ENCODE measurements at places on chromosomes 3 and 15.

DNA sequence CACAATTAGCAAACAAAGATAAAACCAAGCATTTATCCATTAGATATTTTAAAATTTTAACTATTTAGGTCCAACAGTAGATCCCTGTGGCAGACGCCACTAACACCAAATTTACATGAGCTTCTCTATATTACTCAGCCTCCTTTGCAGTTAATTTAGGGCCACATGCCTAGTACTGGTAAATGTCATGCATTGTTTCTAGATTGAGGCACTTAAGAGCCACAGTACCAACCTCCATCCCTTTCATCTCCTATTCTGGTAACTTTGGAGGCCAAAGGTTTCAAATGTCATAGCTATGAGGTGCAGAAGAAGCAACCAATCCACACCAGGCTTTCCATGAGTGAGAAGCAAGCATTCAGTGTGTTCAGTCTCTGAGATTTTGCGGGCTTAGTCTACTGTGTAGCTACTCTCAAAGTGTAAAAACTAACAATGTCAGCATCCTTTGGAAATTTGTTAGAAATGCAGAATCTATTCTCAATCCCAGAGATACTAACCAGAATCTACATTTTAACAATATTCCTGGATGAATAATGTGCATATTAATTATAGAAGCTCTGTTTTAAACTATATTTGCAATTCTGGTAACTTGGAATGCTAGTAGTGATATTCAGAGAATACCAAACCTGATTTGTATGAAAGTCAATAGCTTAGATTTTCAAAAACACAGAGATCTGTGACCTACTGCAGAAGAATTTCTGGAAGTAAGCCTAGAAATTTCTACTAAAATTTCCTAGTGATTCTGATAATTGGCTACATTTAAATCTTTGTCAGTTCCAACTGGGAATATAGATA is 206.3 kb upstream of the CD96 start:
- no peak for DNase-seq

DNA sequence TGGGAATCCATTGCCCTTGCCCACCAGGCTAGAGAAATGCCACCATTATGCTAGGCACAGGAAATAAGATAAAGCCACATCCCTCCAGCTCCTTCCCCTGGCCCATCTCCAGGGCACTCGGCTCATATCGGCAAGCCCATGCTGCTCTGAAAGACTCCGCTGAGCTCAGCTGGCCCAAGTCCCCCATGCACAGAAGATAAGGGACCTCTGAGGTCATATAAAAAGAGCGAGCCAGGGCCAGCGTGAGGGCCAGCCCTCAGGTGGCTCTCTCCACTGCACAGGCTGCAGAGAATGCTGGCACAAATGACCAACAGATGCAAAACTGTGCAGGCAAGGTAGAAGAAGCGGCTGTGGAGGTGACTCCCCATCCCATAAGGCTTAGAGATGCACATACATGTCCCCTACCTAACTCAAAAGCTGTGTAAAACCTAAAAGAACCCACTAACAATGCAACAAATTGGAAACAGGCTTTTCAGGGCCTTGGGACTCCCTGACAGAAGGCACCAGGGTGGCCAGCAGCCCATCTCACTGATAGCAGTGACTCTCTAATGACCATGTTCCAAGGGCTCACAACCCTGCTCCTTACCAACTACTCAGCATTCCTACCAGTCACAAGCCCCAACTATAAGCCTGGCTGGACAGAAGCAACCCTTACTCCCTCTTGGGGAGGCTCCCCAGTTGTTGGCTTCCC is 3.0 kb downstream of the RAB6B start:
- no peak for DNase-seq

- DNase-seq, result no peak
Measured at GRCh38 chr3:152857082-152857481, 22.2 kb downstream of the P2RY1 start.

DNA sequence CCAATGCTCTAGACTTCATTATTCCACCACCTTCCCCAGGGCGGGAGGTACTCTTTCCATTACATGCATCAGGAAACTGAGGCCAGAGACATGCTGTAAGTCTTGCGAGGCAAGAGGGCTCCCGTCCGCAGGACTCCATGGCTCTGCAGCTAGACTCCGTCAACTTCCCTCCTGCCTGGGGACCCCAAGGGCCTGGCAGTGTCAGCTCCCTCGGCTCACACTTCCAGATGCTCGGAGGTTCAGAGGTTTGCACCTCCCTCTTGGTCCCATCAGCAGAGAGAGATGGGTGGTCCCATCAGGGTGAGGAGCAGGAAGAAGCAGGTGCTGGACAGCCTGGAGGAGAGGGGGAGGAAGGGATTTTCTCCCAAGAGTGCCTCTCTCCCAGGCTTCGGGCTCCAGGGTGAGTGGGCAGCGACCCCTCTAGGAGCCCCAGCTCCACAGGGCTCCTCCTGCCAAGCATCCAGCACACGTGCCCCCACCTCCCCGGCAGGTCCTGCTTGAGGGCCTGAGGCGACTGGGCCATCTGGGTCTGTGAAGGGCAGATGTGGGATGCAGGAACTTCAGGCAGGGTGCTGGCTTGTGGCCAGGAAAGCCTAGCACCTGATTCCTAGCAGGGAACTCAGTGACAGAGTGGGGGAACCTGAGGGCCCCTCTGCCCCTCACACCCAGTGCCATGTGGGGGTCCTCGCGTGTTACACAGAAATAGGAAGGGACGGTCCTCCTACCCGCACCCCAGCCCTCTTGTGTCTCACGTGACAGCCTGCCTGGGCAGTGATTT is 9.3 kb downstream of the PAK6 start:
- DNase-seq, result no peak

DNA sequence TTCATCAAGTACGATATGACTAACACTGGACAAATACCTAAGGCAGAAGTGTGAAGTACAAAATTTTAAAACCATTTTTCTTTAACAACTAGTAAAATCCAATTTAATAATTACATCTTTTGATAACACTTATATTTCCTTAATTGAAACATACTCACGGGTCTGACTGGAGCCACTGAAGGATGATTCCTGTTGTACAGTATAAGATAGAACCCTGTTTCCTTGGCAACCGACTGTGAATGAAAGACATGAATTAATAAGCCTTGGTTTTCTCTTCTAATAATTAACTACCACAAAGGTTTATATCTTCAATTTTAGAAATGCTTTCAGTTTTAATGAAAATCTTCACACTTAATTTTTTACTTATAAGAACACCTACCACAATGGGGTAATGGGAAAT is 19.4 kb downstream of the DHX36 start:
- no peak for DNase-seq

DNA sequence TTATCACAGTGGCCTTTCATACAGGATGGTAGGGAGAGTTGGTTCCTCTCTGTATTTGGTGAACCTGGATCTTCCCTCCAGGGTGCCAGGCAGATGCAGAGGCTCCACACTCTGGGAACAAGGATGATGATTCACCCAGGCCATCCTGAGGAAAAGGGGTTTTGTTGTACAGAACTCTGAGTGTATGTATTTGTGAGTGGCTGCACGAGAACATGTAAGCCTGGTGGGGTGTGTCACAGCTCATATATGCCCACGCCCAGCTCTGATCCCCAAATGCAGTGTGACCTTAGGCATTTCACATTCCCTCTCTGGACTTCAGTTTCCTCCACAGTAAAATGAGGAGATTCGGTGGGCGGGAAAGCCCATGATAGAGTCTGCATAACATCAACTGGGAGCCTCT is 11.6 kb upstream of the CILP start:
- no peak for DNase-seq

DNA sequence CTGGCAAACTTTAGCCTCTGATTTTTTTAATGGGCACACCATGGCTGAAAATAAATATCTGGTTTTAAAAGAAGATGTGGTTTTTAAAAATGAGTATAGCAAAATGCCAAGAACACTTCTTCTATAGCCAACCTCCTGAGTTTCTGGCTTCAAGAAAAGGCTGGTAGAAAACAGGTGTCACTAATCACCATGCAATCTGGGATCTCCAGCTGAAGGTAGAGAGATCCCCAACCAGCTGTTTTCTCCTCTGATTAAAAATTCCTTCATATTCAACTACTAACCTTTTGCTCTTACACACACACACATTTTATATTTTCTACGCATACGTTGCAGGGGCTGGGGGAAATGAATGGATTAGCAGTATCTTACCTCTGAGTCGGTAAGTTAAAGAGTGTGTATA is 279.6 kb upstream of the ROBO2 start:
- no peak for DNase-seq

DNA sequence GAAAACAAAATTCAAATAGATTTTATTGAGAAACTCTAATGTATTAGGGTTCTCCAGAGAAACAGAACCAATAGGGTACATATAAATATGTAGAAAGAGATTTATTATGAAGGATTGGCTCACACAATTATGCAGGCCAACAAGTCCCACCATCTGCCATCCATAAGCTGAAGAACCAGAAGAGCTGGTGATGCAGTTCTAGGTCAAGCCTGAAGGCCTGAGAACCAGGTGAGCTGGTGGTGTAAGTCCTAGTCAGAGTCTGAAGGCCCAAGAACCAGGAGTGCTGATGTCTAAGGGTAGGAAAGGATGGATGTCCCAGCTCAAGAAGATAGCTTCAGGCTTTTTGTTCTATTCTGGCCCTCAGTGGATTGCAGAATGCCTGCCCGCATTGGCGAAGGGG is 2.6 kb upstream of the NFKBIZ start:
- no peak for DNase-seq

DNA sequence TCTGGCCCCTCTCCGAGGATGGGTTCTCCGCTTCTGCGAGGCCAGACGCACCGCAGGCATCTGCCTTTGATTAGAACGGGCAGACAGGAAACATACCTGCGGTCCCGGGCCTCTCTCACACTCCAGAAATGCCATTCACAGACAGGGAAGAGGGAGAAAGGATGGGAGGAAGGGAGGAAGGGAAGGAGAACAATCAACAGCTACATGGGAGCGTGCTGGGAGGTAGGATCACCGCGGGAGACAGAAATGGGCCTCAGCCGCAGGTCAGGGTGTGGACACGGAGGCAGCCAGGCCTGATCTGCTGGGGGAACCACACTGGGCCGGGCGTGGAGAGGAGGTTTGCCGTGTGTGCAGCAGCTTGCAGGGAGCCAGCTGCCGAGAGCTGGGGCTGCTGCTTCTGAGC is 90.7 kb upstream of the RGMA start:
- no peak for DNase-seq

- DNase-seq, result no peak
Measured at GRCh38 chr3:8848696-8849131, 79.3 kb upstream of the OXTR start.

DNA sequence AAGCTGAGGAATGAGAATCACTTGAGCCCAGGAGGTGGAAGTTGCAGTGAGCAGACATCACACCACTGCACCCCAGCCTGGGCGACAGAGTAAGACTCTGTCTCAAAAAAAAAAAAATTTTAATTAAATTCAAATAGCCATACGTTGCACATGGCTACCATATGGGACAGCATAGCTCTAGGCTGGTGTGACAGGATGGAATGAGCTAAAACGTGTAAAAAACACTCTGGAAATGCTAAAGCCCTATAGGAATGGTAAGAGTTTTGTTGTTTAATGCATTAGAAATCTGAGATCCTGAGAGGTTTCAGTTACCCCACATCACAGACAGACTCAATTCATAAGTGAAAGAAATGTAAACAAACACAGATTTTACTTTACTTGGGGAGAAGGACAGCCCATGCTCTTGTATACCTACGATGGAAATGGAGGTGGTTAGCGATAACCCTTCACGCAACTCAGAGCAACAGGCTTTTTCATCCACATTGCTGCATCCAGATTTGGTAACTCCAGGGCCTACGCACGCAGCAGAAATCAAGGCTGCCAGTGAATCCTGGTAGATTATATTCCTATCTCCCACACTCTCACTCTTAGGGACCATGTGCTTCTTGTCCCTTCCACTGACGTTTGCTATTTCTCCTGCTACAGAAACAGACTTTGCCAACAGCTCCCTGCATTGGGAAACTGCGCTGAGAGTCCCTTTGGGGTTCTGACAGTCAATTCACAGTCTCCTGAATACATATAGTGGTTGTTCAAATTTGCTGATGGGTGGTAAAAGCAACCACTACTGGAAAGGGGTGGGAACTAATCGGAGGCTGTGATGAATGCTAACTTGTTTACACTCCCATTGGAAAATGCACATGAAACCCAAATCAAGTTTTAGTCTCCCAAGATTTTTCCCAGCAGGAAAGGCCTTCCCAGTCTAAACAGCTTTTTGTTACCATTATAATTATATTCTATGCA is 3.1 kb downstream of the SH3BP5 start:
- no peak for DNase-seq

DNA sequence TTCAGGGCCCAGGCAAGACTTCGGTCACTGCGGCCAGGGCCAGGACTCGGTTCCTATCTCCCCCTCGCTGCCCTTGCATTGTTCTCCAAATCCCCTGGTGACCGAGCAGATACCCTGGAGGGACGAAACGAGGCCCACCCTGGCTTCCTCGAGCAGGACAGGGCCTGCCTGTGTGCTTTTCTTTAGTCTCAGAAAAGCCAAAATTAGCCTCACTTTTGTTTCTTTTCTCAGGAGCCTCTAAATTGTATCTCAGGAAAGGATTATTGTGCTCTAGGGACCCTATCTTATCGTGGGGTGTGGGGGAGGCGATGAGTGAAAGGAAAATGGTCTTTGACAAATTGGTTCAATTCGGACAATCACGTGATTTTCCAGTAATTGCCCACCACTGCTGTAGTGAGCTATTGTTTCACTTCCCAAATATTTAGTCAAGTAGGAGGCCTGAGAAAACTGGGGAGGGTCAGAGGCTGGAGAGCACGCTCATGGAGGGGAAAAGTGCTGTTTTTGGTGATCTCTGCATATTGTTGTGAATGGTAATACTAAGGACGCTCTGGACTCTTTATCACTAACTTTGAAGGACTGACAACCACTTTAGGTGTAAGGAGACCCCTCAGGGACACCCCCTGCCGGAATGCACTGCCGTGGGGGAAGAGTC is 61.6 kb downstream of the TMEM44 start:
- DNase-seq, result no peak

DNA sequence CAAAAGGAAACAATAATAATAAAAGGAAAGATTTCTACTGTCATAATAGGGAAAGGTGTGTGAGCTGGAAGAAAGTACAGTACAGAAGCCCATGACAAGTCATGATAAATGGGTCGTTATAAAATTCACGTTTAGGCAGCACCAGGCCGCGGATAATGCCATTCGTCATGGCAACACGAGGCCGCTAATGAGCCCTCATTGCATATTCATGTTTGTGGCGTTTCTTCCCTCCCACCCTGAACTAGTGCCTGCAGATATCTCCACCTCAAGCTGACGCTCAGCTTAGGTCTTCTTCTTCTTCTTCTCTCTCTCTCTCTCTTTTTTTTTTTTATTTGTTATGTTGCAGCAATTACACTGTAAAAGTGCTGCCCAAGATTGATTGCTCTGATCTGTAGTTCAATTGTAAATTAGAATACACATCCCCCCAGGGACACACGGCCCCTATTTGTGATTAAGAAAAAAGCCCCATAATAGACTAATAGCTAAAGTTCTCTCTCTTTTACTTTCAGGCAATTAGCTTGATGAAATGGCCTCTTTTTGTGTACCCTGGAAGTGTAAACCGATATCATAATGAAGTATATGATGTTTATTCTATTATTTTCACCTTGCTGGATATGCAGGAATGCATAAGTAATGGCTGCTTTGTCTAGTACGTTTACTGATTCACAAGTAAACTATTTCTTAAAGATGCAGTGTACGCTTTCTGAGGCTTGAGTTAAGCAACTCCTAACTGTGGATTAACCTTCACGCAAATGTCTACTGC is 61.9 kb upstream of the NR2F2 start:
- no peak for DNase-seq

- no peak for DNase-seq
Measured at GRCh38 chr15:27235681-27236080, 264.7 kb downstream of the GABRG3 start.

All from activated T-cell treated with anti-CD3 and anti-CD28 coated beads for 1 hour (primary cell).